ENCODE measurements at places on chromosomes 4 and X.

GRCh38 chr4:16337936-16338335 lies 111.7 kb upstream of the TAPT1 start:
- DNase-seq = no peak

GRCh38 chr4:5720157-5720850 lies 9.3 kb downstream of the EVC start:
- DNase-seq = no peak

DNA sequence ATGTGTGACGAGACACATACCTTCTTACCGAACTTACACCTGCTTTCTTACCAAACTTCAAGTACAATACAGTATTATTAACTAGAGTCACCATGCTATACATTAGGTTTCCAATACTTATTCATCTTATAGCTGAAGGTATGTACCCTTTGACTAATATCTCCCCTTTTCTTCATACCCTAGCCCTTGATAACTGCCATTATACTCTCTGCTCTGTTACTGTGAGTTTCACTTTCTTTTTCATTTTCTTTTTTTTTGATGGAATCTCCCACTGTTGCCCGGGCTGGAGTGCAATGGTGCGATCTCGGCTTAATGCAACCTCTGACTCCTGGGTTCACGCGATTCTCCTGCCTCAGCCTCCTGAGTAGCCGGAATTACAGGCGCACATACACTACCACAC lies 3.4 kb upstream of the PNMA5 start:
- no peak for DNase-seq

GRCh38 chr4:145736241-145736831 lies 56.4 kb downstream of the C4orf51 start:
- DNase-seq = no peak
